ENCODE measurements at places on chromosomes 6 and 20. TPM values are rescaled to one million over a fixed set of nuclear protein-coding genes. Genes with fewer than 3 reads are reported as not detected.
A peak's percentile ranks its signal among the peaks of the same experiment; 100 is the strongest.

The TSPO2 gene
- total RNA-seq: not detected

GRCh38 chr6:73878403-73878802 lies 182.4 kb downstream of the CD109 start:
- DNase-seq: no peak

The LST1 gene
- 9.2 TPM for total RNA-seq

GRCh38 chr6:158631678-158632537 lies 12.6 kb downstream of the DYNLT1 start:
- DNase-seq: peak; percentile 94

GRCh38 chr20:14507711-14508110 lies 170.3 kb upstream of the FLRT3 start:
- DNase-seq: no peak

DNA sequence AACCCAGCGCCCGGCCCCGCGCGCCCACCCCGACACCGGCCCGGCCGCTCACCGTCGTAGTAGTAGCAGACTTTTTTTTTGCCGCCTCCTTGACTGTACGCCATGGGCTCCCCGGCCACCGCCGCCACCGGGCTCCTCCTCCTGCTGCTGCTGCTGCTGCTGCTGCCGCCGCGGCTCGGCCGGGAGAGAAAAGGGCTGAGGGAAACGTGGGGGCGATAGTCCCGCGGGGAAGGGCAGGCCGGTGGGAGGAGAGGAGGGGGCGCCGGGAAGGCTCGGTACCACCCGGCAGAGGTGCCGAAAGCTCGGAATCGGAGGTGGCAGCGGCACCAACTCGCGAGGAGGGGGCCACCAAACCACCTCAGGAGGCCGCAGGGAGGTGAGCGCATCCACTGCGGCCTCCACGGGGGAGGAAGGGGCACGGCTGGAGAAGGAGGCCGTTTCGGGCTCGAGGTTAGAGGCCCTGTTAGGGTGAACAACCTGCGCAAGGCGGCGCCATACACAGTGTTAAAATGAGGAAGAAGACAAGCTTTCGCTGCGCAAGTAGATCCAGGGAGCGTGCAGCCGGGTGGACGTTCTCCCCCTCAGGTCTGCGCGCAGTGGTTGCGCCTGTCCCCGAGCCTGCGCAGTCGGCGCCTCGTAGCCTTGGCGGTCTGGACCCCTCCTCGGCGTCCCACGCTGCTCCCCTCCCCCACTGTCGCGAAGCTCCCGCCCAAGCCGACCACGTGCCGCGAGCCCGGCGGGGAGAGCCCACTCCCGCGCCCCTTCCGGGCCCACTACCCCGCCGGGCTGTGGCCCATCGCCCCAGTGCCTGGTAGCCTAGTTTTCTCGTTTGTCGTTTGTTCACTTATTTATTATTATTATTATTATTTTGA lies at the start of gene HDAC2:
Gene HDAC2, minus strand, starts transcription at position 344 of the 872 bp plus-strand sequence. Its CDS starts 240 bp downstream, at position 104.
- peak; percentile 95 for DNase-seq

DNA sequence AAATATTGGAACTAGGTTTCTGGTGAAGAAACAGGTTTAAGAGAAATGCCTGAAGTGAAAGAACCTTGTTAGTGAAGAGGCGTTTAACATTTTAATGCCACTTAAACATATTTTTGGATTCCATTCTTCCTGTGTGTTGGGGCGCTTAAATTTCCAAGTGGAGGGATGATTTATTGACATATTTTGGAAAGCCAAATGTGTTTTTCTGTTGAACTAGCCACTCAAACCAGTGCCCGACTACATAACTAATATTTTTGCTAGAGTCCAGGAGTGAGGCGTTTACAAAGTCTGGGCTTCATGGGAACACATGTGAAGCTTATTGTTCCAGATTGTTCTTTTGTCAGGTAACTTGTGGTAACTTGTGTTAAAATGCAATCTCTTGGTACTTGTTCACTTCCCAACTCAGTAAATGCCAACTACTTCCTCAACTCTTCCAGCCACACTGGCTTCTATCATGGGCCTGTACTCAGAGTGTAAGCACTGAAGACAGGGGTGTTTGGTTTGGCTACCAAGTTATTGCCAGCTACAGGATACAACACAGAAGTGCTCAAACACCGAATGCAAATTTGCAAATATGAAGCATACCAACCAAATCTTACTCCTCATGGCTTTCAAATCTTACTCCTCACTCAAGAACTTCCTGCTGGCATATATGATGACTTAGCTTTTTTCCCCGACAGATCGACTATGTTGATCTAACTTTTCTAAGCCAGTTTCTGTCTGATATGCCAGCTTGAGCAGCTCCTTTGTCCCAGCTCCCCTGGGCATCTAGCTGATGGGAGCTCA lies 2.0 kb upstream of the ZNFX1 start:
- DNase-seq: no peak

The EMILIN3 gene
- 1.4 TPM for total RNA-seq

DNA sequence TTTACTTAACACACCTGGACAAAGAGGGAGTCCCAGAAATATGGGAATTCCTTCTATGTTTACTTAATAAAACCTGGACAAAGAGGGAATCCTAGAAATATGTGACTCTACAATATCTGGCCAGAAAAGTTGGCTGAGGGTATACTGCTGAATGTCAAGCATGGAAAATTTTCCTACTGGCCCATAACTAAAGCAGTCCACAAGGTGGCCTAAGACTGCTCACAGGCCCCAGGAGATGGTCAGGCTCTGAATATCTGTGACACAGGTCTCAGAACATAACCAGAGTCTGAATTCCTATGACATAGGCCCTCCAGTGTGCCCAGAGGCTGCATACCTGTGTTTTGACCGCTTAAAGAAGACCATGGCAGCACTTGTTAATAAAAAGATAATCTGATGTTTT lies 578.2 kb upstream of the NRSN1 start:
- DNase-seq: no peak

DNA sequence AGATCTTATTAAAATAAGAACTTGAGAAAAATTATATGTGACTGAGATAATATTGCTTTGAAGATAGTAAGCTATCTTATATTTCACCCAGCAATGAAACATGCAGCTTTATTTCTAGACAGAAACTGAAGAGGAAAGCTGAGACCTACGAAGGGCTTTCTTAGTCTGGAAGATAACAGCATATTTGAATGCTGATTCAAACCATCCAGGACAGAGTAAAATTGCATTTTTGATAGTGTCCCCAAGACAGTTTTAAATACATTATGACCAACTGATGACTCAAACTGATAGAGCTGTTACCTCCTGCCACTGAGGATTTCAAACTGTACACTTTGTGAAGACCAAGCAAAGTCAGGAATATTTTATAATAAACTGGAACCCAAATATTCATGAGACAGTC lies 409.6 kb downstream of the GRIK2 start:
- no peak for DNase-seq

The FAM50B gene
- 4.8 TPM for total RNA-seq

GRCh38 chr6:167569879-167570278 lies 245.0 kb downstream of the TTLL2 start:
- no peak for DNase-seq

All from posterior vena cava (tissue), 2 donors.